ENCODE measurements at places on chromosomes 6 and 20.

GRCh38 chr6:156741287-156742073 lies 35.7 kb upstream of the ARID1B start:
- no peak for DNase-seq

DNA sequence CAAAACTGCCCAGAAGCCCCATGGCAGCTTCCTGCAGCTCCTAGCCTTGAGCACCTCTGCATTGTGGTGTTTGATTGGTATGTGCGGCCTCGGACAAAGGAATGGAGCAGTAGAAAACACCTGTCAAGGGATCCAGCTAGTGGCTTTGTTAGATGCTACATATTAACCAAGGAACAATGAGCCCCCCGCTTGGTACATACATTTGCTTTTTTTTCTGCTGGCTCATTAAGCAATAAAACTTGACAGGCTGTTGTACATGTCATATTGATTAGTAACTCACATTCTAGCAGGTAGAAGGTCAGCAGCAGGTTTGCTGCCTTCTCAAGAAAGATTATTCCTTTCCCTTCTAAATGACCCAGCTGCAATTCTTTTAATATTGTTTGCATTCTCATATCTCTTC lies 937 bp downstream of the SPACA1 start:
- no peak for DNase-seq

DNA sequence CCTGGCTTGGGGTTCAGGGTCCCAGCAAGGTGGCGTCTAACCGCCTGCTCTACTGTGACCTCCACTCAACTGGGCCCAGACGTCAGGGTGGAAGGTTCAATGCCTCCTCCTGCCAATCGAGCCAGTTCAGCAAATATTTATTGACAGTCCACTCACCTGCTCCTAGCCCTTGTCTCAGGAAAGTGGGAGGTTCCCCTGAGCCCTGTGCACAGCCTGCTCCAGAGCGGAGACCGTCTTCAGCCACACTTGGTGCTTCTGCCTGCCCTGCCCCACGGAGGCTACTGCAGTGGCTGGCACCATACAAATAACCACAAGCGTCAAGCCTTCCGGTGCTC lies 6.1 kb downstream of the CCDC167 start:
- no peak for DNase-seq

DNA sequence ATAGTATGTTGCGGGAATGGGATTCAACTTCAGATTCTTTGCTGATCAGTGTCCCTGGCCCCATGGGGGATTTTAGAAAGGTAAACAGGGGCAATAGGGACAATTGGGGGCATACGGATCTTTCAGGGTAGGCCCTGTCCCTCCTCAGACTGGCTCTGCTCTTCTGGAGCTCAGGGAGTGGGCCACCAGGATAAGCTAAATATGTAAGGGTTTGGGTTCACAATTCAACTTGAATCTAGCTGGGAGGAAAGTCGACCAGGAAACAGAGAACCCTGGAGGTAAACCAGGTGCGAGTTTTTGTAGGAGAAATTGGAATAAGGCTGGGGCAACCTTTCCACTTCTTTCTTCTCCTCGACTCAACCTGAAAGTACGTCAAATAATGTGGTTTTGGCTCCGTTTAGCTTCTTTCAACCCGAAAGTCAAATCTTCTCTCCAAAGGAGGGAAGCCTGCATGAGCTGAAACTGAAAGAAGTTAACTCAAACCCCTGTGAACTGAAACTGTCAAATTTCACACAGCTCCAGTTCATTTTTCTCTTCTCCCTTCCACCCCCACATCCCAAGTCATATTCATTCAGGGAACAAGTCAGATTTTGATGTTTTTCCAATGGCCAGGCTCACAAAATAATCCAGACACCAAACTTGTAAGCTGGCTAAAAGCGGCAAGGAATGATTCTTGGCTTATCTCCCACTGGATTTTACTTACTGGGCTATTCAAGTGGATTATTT lies 278.2 kb downstream of the CLIC5 start:
- DNase-seq: no peak

GRCh38 chr20:20524756-20525155 lies 156.9 kb downstream of the INSM1 start:
- no peak for DNase-seq

DNA sequence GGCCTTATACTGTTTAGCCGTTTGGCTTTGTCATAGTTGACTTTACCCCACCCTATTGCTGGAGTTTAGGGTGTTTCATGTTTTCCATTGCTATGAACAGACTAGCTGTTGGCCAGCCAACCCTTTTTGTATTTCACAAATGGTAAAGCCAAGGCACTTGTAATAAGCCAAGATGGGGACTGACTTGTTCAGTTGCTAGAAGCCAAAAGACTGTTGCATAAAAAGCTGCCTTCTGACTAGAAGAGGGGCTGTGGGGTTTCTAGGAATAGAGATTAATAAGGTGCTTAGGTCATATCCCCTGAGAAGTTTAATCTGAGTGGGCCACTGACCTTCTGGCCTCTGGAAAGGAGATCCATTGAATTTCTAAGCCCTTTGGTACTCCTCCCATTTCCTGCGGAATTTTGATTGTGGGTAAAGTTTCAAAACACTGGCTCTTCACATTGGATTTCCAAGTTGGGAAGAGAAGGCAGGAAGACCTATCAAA lies 211.1 kb downstream of the PLCB4 start:
- DNase-seq: no peak

GRCh38 chr6:74458536-74458935 lies 747.3 kb downstream of the COL12A1 start:
- no peak for DNase-seq

DNA sequence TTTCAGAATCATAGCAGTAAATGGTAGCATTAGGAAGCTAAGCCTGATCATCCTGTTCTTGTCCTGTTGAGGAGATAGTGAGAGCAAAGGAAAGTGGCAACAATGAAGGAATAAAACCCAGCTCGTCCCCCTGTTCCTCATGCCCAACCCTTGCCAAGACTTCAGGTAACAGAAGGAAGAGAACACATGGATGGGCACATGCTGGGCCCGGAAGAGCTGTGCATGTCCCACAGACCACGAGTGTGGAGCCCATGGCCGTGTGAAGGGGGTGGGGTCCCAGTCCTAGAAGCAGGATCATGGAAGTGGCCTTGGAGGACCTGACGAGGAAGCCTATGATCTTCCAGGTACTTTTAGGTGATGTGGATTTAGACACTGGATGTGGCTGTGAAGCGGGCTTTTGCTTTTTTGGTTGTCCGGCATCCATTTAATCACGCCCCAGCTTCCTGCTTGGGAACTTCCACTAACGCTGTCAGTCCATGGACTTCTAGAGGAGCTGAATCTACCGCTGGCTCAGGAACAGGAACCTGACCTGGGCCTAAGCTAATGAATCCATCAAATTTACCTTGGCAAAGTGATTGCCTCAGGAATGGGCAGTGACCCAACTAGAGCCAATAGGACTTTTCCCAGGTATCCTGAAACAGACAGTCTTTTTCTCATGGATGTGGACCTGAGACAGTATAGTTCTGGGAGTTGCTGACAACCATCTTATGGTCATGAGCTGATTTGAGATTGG lies 79.3 kb upstream of the ARMC2 start:
- no peak for DNase-seq

- DNase-seq: no peak
Measured at GRCh38 chr6:75495011-75495410, 1.4 kb upstream of the FILIP1 start.

- DNase-seq: no peak
Measured at GRCh38 chr6:75882734-75883133, 133.7 kb downstream of the MYO6 start.

DNA sequence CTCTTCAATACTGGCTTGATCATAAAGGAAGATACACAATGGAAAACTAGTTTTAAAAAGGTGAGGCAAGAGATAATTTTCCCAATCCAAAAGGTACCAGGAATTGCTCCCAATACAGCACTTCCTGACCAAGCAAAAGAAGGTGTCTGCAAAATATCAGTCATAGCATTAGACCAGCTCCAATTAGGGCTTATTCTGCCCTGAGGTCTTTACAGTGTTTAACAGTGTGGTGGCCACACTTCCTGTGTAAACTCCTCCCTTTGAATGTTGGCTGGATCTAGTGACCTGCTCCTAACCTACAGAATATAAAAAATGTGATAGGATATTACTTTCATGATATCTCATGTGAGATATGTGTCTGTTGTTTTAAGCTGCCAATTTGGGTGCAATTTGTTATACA lies 57.1 kb upstream of the BTN3A2 start:
- DNase-seq: no peak

DNA sequence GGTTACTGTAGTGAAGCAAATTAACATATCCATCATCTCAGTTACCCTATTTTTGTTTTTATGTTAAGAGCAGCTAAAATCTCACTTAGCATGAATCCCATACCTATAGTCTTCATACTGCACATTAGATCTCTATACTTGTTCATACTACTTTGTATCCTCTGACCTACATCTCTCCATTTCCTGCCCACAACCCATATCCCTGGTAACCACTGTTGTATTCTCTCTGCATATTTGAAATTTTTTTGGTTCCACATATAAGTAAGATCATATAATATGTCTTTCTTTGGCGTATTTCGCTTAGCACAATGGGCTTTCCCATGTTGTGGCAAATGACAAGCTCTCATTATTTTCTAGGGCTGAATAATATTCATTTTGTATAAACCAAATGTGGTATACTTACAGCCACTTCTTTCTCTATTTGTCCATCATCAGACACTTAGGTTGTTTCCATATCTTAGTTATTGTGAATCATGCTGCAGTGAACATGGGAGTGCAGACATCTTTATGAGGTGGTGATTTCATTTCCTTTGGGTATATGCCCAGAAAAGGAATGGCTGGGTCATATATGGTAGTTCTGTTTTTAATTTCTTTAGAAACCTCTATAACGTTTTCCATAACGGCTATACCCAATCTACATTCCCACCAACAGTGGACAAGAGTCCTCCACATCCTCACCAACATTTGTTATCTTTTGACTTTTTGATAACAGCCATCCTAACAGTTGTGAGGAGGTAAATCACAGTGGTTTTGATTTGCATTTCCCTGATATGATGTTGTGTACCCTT lies 39.8 kb downstream of the BACH2 start:
- DNase-seq: no peak

DNA sequence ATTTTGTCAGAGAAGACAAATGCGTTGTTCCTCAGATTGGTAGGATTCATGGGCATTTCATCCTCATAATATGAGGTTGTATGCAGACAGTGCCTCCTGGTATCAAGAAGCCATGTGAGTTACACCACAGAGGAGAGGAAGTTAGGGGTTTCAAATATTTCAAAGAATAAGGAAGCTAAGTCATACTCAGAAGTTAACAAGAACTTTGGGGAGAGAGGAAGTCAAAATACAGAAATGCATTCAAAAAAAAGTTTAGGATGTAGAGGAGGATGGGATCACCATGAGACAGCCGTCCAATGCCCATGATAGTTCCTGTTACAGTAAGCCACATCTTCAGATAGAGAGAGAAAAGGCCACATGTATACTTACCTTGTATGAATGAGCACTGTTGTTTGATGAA lies 22.3 kb downstream of the HLA-DOB start:
- DNase-seq: peak; percentile 53

DNA sequence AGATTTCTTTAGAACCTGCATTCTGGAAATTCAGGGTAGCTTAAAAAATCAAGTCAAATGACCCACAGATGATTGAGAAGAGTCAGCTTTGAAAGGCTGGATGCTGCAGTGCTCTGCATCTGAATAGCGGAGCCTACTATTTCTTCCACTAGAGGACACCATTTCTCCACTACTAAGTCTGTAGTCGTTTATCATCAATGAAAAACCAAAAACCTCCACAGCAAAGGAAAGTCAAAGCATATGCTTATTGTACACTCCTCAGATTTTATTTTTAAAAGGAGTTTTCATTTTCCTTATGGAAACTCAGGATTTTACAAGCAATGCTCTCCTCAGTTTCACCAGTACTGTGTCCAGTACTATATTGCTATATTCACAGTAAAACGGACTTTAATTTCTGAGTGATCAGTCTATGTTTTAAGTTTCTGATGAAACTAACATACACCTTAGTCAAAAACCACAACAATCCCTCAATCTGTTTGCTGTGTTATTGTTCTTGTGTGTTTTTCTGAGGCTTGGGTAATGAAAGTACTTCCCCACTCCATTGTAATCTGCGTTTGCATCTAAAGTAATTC lies 50.5 kb upstream of the ENPP5 start:
- peak; percentile 15 for DNase-seq

DNA sequence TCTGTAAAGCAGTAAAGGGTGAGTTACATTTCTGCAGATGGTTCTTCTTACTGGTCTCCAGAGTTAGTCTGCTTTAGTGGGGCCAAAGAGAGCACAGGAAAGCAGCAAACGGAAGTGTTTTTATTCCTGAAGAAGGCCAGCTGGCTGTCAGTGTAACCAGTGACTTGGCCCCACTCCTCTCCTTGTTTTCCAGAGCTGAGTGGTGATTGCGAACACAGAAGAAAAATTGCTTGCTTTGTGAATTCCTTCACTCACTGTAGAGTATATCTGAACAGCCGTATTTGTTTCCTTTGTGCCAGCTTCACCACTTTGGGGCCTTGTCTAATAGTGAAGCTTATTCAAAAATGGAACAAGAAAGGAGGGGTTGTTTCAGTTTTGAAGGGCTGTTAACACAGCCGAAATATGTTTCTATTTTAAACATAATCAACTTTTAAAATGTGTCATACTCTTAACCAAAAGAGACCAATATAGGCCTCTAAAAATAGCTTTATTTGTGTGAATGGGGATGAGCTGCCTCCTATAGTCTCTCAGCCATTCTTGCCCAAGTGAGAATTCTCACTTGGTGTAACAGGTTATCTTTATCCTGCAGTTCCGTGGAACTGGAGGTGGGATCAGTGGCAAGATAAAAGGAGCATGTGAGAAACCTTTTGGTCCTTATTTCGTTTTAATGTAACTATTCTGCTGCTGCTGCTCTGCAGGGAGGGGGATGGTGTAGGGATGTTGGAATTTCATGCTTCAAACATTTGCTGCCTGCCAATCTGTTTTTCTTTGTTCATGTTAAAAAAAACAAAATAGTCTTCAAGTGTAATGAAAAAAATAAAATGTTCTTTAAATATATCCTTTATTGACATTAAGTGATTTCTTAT lies 37.8 kb downstream of the ZC2HC1B start:
- no peak for DNase-seq

DNA sequence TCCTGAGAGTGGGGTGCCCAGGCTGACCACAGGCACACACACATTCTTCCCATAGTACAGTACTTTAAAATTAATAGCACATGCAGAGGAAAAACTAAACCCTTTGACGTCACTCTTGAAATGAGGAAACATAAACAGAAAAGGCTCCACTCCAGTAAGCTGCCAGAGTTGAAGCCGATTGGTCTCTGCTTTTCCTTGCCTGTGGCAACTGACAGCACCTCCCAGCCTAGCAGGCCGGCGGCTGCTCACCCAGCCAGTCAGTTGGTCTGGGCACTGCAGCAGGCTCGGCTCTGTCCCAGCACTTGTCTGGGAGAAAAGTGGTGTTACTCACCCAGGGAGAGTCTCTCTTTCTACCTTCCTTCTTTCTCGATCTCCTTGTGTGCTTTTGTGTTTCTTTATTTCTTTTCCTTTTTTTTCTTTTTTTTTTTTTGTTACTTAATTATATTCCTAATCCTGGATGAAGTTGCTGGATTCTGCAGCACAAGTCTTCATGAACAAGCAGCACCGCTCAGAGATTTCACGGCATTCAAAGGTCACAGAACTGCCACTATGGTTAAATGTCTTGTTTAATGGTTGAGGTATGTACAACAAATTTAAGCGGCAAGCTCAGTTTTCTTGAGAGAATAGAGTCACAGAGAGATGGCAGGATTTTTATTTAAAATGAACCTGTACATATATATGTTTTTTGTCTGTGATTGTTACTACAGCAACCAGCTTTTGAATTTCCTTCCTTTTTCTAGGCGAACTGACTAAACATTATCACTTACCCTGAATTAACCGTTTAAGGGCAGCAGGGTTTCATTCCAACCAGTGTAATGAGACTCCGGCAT lies at the start of gene PDE7B:
Gene PDE7B (plus strand): TSS at position 260 of the 830 bp plus-strand sequence.
- DNase-seq: peak; percentile 13

GRCh38 chr20:7231303-7231702 lies 463.8 kb downstream of the BMP2 start:
- DNase-seq: no peak
